ENCODE measurements at places on chromosomes 5 and 9.

GRCh38 chr5:14451871-14452270 lies 129.7 kb upstream of the OTULINL start:
- no peak for DNase-seq

DNA sequence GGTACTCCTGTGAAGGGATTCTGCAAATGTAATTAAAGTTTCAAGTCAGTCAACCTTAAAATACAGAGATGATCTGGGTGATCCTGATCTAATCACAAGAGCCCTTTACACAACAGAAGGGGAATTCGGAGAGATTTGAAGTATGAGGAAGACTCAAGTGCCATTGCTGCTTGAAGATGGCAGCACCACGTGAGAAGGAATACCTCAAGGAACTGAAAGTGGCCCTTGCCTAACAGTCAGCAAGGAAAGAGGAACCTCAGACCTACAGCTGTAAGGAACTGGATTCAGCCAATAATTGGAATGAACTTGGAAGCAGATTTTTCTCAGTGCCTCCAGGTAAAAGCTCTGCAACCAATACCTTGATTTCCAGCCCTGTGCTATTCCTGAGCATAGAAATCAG lies 87.4 kb downstream of the THBS4 start:
- no peak for DNase-seq

DNA sequence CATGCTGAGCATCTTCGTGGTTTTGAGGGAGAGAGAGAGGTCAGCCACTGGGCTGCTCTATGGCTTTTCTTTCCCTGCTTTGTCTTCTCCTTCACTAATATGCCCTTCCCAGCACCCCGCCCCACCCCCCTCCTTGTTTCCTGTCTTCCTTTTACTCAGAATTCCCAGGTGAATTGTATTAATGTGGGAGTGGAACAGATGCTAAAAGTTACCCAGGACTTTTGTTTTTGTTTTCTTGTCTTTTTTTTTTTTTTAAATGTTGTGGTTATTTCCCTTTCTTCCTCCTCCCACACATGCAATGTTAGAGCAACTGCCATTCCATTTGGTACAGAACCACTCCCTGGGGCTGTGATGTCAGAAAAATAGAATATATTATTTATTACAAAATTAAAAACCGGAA lies 442.7 kb upstream of the CD180 start:
- DNase-seq: no peak

- peak; percentile 81 for DNase-seq
Observed at GRCh38 chr5:74040811-74041491, 415.0 kb downstream of the ARHGEF28 start.

DNA sequence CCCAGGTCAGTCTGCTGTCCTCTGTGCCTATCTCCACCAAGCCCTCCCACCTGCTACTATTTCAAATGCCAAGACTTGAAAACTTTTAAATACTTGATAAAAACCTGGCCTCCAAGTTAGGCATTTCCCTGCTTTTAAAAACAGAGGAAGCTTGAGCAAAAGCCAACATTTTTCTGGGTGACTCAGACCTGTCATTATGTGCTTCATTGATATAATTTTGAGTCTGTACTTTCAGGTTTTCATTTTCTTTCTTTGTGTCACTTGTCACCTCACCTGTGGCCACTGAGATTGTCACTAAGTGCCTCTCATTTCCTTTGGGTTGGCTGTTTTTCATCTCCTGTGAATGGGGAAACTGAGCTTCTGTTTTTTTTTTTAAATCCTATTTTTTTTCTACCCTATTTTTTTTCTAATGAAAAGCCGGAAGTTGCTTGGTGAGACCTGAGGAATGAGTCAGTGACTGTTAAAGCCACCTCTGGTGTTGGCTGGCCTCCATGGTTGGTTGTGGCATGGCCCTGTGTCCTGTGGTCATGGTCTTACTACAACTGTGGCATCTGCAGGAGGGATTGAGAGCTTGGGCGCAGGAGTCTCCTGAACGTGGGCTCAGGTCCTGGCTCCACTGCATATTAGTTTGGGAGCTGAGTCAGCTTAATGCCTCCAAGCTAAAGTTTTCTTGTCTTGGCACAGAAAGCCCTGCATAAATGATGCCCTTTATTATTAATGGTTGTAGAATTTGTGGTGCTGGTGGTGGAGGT lies 56.7 kb downstream of the ARHGAP26 start:
- no peak for DNase-seq

DNA sequence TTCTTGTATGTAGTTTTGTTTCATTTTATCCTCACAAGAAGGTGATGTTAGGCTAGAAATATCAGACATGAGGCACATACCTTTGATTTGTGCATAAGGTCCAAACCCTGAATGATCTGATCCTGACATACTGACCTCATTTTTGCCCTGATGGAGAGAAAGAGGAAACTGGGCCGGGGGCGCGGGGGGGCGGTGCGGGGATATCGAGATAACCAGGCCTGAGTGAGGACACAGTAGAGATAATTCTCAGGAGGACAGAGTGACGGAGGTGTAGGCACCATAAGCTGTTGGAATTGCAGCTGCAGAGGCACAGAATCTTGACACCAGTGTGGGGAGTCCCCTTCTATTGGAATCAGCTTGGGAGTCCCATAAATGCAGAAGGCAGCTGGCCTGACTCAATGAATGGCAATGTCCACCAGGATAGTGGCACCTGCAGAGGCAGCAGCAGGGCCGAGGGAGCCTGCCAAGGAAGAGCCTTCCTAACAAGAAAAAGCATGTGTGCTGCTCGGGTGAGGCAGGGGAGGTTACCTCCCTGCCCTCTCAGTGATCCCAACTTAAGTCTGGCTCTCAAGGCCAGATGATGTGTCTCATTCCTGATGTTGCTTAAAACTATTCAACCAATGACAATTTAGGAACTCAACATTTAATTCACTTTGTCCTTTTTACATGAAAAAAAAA lies 234.3 kb upstream of the MSX2 start:
- no peak for DNase-seq

DNA sequence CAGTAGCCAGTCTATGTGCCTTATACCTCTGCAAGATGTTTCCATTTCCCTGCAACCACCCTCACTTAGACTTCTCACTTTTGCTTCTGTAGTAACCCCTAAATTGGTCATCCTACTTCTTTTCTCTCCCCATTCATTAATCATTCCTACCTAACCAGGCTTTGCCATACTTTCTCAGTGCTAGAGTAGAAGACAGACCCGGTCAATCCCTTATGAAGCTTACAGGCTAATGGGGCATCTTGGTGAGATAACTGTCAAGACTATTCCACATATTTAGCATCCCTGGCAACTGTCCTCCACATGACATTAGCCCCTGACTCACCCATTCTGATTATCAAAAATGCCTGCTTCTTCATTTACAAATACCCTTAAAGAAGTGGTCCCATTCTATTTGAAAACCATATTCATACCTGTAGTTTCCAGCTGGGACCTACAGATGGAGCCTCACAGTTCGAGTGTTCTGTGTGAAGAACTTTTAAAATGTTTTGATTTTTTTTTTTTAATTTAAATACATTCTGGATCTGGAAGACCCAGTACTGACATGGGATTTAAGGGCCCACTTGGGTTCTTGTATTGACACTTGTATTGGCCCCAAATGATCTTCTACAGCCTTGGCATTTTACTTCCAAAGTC lies 21.0 kb downstream of the F2RL2 start:
- no peak for DNase-seq

- no peak for DNase-seq
Observed at GRCh38 chr5:95424016-95424415, 32.9 kb downstream of the FAM81B start.

GRCh38 chr9:32939576-32939975 lies 61.9 kb downstream of the APTX start:
- DNase-seq: no peak

DNA sequence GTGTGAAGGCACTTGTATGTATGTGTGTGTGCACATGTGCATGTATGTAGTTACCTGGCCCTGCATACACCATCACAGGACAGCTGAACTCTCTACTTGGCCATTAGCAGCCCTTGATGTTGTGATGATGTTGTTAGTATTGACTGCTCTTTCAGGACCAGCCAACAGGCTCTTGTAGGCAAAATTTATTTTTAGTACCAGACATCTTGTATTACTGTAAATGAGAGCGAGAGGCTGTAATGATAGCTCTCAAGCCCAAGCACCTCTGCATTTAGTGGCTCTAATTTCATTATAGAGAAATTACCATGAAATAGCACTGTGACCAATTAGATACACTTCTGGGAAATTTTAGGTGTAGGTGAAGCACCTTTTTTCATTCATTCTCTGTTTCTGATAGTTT lies 158.0 kb downstream of the SMARCA2 start:
- no peak for DNase-seq

DNA sequence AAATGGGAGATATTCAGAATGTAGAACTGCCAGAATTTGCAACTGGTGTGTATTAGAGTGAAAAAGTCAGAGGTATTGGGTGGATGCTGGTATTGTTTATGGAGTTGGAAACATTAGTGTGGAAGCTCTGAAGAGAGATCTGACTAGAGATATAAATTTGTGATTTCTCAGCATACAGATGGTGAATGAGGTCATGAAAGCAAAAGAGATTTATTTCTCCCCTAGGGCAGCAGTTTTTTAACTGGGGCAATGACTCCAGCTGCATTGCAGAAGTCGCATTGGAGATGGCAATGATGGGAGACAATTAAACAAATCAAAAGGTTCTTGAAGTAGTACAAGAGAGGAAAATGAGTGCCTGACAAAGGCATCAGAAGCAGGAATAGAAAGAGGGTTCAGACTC lies 64.9 kb downstream of the CETN3 start:
- DNase-seq: no peak

Data from NCI-H446 treated with DMSO at 0.1 percent for 48 hours (cell line).